ENCODE measurements at places on chromosomes 12 and 14.

DNA sequence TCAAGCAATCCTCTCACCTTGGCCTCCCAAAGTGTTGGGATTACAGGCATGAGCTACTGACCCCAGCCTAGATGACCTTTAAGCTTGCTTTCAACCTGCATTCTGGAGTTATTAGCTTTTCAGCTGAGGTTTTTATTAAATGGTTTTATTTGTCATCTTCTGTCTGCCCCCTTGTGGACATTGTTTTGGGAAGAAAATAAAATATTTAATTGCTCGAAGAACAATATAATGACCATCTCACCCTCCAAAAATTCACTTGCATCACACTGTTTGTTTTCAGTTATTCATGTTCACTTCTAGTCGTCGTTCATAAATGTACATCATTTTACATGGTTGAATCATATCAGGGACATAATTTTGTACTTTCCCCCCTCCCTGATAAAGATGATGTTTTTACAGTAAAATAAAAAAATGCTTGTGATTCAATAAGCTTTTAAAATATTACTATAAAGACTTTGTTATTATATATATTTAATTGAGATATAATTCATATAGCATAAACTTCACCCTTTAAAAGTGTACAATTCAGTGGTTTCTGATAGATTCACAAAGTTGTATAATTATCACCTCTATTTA is 10.1 kb upstream of the SPATS2 start:
- peak; percentile 67 for DNase-seq

DNA sequence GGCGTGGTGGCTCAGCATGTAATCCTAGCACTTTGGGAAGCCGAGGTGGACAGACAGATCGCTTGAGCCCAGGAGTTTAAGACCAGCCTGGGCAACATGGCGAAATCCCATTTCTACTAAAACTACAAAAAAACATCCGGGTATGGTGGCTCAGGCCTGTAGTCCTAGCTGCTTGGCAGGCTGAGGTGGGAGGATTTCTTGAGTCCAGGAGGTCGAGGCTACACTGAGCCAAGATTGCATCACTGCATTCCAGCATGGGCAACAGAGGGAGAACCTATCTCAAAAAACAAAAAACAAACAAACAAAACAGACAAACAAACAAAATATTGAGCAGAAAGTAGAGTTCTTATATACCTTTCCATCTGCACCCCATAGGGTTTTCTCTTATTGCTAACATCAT is 9.0 kb upstream of the SLC25A21 start:
- DNase-seq: no peak

- DNase-seq: peak; percentile 90
Observed at GRCh38 chr14:81400202-81400678, at the start of gene STON2. TSS of gene STON2 (minus strand) at chr14:81400324. CDS start at chr14:81398382, 1,942 bp downstream.

DNA sequence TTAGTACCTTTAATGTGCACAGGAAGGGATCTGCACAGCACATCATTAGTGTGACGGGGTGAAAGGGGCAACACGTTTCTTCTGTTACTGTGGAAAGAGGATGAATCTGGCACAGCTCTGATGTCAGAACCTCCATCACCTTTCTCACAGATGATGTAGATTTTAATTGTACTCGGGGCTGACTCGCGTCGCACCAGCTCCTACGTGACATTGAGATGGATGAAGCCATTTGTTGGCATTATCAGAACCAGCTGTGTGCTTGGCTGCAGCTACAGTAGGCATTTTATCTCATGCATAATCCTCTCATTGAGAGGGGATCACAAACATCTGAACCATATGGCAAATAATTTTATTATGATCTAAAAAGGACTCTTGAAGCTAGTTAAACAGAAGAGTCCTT is 173.6 kb downstream of the PDZRN4 start:
- DNase-seq: no peak

GRCh38 chr14:77682158-77682553 is 25.7 kb downstream of the ALKBH1 start:
- DNase-seq: peak; percentile 69

DNA sequence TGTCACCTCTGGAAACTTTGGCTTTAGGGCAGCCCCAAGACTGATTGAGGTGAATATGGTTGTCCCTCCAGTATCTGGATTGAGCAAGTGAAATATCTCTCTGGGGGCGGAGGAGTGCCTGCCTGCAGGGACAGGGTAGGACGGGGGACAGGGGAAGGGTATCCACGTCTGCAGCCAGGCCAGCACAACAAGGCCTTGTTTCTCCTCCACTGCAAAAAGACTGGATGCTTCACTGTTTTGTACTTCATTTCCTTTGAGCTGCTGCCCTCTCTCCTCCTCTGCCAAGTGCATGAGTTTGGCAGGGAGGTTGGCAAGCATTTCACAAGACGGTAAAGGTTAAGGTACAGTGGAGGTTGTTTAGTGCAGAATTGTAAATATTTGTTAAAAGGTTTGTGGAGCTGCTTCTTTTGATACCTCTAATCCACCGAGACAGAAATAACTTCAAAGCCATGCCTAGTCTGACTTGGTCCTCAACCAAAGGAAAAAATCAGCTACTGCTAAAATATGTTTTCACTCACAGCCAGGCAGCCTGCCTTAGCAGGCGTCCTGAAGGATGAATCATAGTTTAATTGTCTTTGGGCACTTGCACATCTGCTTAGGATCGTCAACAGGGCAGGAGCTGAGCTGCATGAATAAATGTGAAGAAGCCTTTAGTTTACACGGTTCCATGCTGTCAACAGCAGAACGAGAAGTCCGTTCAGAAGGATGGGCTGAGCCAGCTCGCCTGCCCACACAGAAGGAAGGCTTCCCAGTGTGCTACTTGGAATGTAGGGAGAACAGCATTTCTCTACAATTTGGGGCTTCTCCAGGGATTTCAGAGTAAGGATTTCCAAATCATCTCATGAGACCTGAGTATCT is 269.7 kb downstream of the TTC6 start:
- DNase-seq: peak; percentile 64

GRCh38 chr14:92121207-92121669 is 268 bp downstream of the NDUFB1 start:
- peak; percentile 18 for DNase-seq

DNA sequence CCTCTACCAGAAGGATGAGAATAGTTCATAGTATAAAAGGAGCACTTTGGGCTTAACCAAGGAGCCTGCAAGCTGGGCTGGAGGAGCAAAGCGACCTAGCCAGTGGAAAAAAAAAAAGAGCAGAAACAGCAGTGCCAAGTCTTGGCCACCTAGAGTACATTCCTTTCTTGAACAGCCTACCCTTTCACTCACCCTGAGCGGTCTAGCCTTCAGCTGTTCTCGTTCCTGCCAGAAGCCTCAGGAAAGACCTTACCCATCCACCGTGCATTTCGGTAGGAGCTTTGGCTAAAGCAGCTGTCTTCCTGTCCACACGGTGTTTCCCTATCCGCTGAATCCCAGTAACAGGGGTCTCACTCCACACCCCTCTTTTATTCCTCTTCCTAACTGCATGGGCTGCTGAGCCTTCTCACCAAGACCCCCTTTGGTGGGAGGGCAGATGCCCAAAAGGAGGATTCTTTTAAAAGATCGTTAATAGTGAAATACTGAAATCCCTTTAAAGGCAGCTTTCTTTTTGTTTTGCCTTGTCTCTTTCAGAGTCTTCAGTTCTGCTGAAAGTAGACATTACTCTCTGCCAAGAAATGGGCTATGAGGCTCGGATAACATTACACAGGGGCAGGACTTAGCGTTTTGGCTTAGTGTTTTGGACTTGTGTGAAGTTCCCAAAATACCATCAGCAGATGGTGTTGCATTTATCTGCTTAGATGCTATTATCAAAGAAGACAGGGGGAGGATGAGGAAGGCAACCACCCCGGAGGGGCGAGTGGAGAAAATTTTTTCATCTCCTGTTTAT is 88.5 kb upstream of the METAP2 start:
- peak; percentile 17 for DNase-seq

GRCh38 chr12:8045952-8046944 is 13.7 kb downstream of the FOXJ2 start:
- peak; percentile 59 for DNase-seq

DNA sequence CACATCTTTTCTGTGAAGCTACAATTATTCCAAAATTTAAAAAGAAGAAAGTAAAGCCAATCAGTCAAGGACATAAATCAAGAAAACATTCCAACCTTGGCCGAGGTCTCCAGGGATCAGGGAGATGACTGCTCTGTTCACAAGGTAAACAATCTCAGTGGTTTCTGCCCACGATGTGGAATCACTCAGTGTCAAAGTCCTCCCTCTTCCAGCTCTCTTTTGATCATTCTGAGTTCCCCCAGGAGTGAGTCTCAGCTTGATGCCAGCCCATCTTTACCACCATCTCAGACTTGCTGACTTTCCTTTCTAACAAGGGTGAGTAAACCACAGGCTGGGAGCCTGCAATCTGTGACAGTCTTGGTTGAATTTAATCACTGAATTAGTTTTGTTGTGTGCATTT is 4.8 kb upstream of the SERPINA9 start:
- no peak for DNase-seq

DNA sequence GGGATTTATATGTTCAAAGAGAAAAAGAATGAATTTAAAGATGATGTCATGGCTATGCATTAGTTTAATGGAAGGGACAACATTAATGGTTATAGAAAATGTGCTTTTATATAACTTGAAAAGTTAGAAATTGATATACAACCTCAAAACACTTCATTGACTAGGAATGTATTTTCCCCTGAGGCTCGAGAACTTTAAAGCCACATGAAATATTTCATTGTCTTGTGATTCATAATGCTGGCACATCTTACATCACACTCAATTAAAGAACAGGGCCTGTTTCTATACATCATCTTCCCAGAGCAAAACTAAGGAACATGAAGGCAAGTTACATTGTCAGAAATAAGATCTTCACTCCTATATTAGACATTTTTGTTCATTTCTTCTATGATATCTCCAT is 35.2 kb upstream of the PAWR start:
- DNase-seq: peak; percentile 95

DNA sequence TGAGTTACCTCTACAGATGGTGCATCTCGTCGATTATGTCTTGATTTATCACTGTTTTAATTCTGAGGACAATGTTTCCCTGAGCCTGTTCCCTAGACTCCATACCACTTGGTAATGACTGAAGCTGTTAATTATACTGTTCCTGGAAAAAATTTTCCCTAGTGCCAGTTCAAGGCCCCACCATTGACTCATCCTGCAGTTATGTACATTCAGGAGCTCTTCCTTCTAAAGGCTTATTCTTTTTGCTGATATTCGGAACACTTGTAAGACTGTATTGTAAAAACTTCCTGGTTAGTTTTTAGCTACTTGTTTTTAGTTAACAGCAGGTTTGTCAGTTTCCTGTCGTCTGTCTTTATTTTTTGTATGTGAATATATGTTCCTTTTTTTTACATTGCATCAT is 30.4 kb upstream of the PPP2R5E start:
- DNase-seq: peak; percentile 29

- no peak for DNase-seq
Observed at GRCh38 chr12:93297536-93297935, 80.2 kb upstream of the NUDT4 start.

- no peak for DNase-seq
Observed at GRCh38 chr12:108187831-108188230, 58.7 kb downstream of the WSCD2 start.

- no peak for DNase-seq
Observed at GRCh38 chr12:65122703-65123102, 1.6 kb upstream of the WIF1 start.

- no peak for DNase-seq
Observed at GRCh38 chr12:32402946-32403345, 3.6 kb downstream of the FGD4 start.

GRCh38 chr14:100408350-100409002 is 85.3 kb downstream of the SLC25A47 start:
- DNase-seq: peak; percentile 64

DNA sequence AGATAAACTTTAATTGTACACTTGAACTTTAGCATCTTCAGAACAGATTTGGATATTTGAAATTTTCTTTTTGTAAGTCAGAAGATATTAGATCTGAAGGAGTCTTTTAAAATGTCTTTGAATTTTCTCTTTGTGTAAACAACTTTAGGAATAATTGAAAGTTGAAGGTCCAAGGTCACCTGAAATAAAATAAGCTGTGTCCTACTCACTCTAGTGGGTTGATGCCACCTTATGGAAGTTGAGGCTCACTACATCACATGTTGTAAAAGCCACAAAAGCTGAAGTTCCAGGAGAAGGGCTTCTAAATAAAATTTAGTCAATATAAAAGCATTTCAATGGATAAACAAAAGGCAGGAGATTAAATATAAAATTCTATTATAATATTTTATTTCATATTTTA is 122.0 kb upstream of the ATXN7L3B start:
- peak; percentile 36 for DNase-seq

- DNase-seq: no peak
Observed at GRCh38 chr14:103319422-103319821, 14.6 kb upstream of the EIF5 start.

- DNase-seq: no peak
Observed at GRCh38 chr14:68362846-68363245, 430.0 kb downstream of the ZFP36L1 start.

GRCh38 chr14:102915292-102916110 is 7.0 kb upstream of the AMN start:
- no peak for DNase-seq

- DNase-seq: no peak
Observed at GRCh38 chr12:83691730-83692129, 1005.0 kb downstream of the TMTC2 start.

DNA sequence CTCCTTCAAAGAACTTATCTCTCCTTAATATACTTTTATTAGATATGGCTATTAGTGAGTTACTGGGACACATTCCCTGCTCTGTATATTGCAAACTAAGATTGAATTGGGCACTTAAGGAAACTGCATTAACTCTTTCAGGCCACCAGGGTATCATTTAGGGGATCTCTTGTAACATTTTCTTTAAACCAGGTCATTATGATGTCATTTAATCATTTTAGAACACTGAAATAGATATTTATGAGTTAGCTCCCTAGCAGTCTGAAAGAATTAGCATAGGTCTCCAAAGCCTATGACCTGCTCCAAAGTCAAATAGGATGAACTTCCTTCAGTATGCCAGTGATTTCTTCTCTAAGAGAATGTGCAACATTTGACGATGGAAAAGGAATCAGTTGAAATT is 506.9 kb downstream of the FOXG1 start:
- DNase-seq: no peak

DNA sequence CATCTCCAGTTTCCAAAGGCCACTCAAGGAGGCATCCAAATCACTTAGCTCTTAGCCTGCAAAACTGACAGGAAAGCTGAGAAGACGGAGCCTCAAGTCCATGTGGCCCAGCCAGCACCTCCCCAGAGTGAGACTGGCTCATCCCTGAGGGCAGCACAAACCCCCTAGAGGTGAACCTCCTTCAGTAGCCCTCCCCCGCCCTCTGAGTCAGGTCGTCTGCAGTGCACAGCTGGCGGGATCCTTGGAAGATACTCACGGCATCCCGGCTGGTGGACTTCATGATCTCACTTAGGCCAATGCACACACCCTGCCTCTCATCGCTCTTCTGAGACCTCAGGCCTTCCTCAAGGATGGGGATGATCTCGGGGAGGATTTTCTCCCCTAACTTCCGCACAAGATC is 24.1 kb upstream of the RAB35 start:
- no peak for DNase-seq

GRCh38 chr12:102462386-102462785 is 18.0 kb downstream of the IGF1 start:
- DNase-seq: no peak

- no peak for DNase-seq
Observed at GRCh38 chr14:95659990-95660385, 26.2 kb upstream of the TCL1B start.

- DNase-seq: no peak
Observed at GRCh38 chr12:13587721-13588390, 391.3 kb downstream of the EMP1 start.

GRCh38 chr12:96526110-96526509 is 36.7 kb downstream of the CFAP54 start:
- DNase-seq: no peak

Data from bronchial epithelial cell (primary cell).